Activated naive CD8-positive, alpha-beta T cell treated with anti-CD3 and anti-CD28 coated beads for 36 hours (primary cell): ENCODE measurements at places on chromosomes 6 and 20. TPM values are rescaled to one million over a fixed set of nuclear protein-coding genes. Genes with fewer than 3 reads are reported as not detected.

Gene C6orf141
- total RNA-seq = 0.28 TPM

Gene SAMD5
- total RNA-seq = not detected

Gene RNF39
- not detected for total RNA-seq

Gene SLC16A10
- total RNA-seq = 13.4 TPM

Gene LIME1
- 9.3 TPM for total RNA-seq

Gene RHAG
- total RNA-seq = not detected

Gene DEF6
- 74.3 TPM for total RNA-seq

Gene KCNB1
- total RNA-seq = not detected

Gene OSBPL2
- 20.4 TPM for total RNA-seq

Gene MLIP
- not detected for total RNA-seq

Gene SLA2
- total RNA-seq = 73.4 TPM

Gene SLC35A1
- total RNA-seq = 7.9 TPM

Gene SRSF12
- 0.78 TPM for total RNA-seq

Gene APCDD1L
- total RNA-seq = not detected

Gene CST2
- total RNA-seq = not detected

Gene SCGN
- not detected for total RNA-seq

Gene TNF
- 115 TPM for total RNA-seq

Gene ENPP1
- total RNA-seq = 0.22 TPM

Gene UBR2
- total RNA-seq = 18.7 TPM

Gene RAB23
- total RNA-seq = 1.2 TPM

Gene CLDN20
- total RNA-seq = not detected

Gene BPI
- total RNA-seq = not detected

Gene DZANK1
- total RNA-seq = 1.9 TPM

Gene COL20A1
- total RNA-seq = not detected

Gene NKX2-4
- total RNA-seq = not detected

Gene HCK
- not detected for total RNA-seq

Gene UBE2C
- total RNA-seq = 188 TPM

Gene STK4
- 198 TPM for total RNA-seq

Gene KIF6
- total RNA-seq = 0.96 TPM

Gene TRAPPC3L
- not detected for total RNA-seq

Gene MYLK4
- 0.21 TPM for total RNA-seq

Gene GMNN
- total RNA-seq = 74.1 TPM

Gene PTGIS
- total RNA-seq = 0.08 TPM

Gene CD40
- total RNA-seq = 4.6 TPM

Gene FAM162B
- total RNA-seq = not detected

Gene MAP3K5
- 3.9 TPM for total RNA-seq

Gene PTK7
- 3.9 TPM for total RNA-seq

Gene SS18L1
- total RNA-seq = 12.3 TPM

Gene DEFB112
- total RNA-seq = not detected

Gene TGM6
- not detected for total RNA-seq

Gene CDSN
- total RNA-seq = not detected

Gene ZBP1
- total RNA-seq = 1.2 TPM

Gene RNASET2
- total RNA-seq = 34.1 TPM

Gene OCSTAMP
- not detected for total RNA-seq

Gene DNMT3B
- 2.6 TPM for total RNA-seq
